ENCODE measurements at places on chromosomes 2 and 18. TPM values are rescaled to one million over a fixed set of nuclear protein-coding genes. Genes with fewer than 3 reads are reported as not detected.

Gene PLB1
- 4.1 TPM for total RNA-seq

Gene KLHL14
- total RNA-seq: not detected

Gene GPAT2
- 0.76 TPM for total RNA-seq

Gene CBLN2
- total RNA-seq: not detected

Gene SP5
- not detected for total RNA-seq

Gene LRRC30
- total RNA-seq: not detected

Gene LDAH
- 20.4 TPM for total RNA-seq

Gene DSEL
- 49.8 TPM for total RNA-seq

Gene C2orf66
- total RNA-seq: 0.13 TPM

Gene TDRD15
- under 0.01 TPM for total RNA-seq

Gene ELAC1
- 8.4 TPM for total RNA-seq

Gene ZNF407
- 25.7 TPM for total RNA-seq

Gene HSPE1
- total RNA-seq: 56.0 TPM

Gene ACVR1C
- 0.13 TPM for total RNA-seq

Gene EFR3B
- 5.4 TPM for total RNA-seq
